ENCODE measurements at places on chromosomes 4 and X.

GRCh38 chrX:140141444-140142029, 176.2 kb upstream of the CXorf66 start:
- DNase-seq = peak; percentile 41

DNA sequence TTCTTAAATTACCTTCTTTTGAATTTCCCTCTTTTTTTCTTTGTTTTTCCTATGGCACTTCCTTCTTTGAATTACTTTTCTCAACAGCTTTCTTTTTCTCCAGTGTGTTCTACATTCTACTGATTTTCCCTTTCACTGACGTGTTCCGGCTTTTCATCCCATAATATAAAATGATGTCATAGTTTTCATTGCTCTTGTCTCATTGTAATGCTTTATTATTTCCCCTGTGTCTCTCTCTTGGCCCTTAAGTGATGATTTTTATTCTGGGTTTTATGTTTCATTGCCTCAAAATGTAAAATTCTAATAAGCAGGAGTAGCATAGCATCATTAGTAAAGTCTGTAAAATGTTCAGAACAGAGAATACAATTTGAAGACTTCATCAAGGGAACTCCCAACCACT, 299.3 kb downstream of the KCTD8 start:
- DNase-seq = no peak

DNA sequence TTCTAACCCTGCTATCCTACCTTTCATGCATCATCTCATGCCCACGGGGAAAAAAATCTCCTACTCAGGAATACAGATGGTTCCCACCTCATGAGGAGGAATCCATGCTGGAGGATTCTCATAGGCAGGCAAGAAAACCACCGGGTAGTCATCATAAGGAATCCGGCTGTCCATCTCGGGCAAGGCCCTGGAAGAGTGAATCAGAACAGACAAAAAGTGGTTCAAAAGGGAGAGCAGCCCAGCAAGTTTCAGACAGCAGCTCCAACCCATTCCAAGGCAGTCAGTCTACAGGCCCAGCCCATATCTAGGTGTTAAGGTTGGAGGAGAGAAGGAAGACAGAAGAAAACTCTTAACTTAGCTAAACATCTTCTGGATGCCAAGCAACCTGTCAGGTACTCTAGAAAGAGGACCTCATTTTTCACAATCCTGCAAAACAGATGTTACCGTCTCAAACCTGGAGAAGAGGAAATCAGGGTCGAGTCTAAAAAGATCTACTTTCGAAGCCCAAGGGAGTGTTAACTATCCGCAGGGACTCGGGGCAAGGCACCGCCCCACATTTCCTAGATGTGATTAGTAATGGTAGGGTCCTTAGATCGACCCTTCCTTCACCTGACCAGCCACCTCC, 447 bp downstream of the PDZD11 start:
- DNase-seq = no peak

- DNase-seq = no peak
These were observed 57.0 kb upstream of the RAP1GDS1 start for GRCh38 chr4:98204236-98204553.

- DNase-seq = no peak
These were observed 157.7 kb downstream of the SMIM20 start for GRCh38 chr4:26071688-26072087.

DNA sequence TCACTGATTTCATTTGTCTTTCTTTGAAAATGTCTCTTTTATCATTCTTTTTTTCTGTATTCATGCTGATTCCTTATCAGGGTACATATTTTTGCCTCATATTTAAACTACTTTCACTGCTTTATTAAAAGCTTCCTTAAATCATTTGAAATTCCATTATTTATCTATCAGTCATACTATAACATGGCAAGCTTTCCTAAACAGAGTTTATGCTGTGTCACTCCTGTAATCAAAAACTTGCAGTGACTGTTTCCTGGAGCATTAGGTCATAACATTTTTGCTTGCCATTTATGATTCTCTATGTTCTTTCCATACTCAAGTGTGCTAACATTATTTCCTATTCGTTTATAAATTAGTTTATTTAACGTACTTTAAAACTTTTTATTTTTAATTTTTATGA, 203.7 kb downstream of the BMPR1B start:
- no peak for DNase-seq

DNA sequence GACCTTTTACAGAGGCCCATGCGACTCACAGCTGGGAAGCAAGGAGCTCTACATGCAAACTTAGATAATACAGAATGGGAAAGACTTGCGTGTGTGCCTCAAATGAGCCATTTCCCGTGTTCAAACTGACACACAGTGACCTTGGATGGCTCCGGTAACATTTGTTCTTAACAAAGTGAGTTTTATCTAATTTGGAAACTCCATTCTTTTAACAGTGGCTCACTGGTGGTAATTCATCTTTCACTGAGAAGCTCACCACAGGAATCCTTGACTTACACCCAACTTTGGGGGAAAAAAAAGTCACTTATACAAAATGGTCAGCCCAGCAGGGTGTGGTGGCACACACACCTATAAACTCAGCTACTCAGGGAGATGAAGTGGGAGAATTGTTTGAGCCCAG, 190.6 kb downstream of the LDB2 start:
- DNase-seq = no peak

GRCh38 chr4:77332696-77333270, 175.8 kb downstream of the CCNG2 start:
- DNase-seq = peak; percentile 48

DNA sequence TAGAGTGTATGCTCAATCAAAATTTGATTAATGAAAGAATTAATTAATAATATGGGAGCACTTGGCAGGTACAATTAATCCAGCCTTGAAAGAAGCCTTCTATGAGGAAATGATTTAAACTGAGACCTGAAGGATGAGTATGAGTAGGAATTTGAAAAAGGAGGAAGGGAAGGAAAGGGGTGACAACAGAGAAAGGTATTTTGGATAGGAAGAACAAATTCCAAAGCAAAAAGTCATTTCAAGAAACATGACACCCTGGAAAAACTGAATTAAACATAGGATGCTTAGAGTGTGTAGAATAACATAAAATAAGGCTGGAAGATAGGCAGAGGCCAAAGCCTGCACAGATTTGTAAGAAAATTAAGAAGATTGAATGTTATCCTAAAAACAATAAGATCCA, 29.6 kb downstream of the PHOX2B start:
- DNase-seq = no peak

GRCh38 chrX:99073551-99073950, 1336.5 kb downstream of the PCDH19 start:
- no peak for DNase-seq

DNA sequence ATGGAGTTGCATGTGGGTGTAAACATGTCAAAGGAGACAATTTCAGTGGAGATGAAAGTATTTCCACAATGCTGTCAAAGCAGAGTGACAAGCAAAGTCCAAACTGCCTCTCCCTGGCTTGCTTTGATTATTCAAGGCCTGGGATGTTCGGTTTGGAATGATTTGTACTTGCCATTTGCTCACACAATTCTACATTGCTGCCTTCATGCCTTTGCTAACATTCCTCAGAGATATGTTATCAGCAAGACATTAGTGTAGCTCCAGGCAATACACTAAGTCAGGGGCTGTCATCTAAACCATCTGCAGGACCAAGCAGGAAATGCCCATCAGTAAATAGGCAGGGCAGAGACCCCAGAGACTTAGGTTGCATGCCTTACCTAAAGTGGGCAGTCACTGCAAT, 79.6 kb upstream of the C1QTNF7 start:
- DNase-seq = no peak

DNA sequence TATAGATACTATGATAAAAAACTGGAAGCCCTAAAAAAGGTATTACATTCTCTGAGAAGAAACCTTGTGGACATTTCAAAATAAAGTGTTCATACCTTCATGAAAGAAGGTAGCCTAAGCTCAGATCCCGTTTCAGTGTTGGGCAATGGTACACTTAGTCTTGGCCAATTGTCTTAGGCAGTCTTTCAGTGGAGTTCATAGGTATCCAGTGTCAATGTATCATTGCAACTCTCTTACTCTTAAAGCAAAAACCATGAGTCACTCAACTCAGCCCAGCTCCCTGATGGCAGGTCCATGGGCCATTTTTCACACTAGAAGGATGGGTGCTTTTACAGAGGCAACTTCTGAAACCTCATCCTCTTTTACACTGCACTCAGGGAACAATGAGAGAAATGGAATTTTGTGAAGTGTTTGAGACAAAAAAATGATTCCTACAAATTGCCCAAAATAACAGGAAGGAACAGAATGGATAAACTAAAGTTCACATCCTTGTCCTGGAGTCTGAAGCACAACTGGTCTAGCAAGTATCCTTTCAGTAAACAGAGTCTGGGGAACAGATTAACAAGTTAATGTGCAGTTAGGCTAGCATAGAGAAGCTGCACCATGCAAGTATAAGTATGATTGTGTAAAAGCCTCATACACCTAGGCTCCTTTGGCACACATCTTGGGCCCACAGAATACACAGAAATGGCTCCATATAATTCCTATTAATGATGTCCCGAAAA, 7.0 kb upstream of the ZNF827 start:
- DNase-seq = no peak

DNA sequence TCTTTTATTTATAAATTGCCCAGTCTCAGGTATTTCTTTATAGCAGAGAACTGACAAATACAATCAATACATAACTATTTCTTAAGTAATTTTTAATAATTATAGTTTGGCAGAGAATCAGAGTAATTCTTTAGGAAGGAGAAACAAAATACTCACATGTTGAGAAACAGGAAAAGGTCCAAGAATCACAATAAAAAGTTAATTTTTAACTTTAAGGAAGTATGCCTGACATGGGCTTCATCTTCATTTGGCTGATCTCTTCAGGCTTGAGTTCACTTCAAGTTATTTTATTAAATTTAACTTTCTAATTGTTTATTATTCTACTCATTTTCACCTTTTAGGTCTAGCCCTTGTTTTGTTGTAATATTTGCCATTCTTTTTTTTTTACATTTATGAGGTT, 36.1 kb upstream of the RNF150 start:
- DNase-seq = no peak

DNA sequence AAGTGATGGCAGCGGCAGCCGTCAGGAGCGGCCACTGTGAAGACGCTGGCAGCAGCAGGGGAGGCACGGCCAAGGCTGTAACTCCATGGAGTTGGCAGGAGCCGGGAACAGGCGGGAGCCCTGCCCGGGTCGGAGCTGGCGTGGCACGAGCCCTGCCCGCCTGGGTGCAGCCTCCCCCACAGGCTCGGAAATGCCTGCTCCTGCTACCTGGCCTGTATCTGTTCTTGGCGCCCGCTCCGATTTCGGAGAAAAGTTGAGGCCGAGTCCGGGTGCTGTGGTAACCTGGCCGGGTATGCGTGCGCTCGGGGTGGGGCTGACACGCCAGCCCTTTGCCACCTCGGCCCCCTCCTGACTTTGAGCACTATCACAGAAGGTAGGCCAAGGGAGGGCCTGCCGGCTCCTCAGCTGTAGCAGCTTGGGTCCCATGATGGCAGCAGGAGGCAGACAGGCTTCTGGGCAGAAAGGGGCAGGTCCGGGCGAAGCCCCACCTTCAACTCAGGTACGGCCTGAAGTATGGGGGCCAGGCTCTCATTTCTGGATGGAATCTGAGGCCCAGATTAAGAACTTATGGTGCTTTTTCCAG, 51.2 kb upstream of the SHISA3 start:
- peak; percentile 10 for DNase-seq

DNA sequence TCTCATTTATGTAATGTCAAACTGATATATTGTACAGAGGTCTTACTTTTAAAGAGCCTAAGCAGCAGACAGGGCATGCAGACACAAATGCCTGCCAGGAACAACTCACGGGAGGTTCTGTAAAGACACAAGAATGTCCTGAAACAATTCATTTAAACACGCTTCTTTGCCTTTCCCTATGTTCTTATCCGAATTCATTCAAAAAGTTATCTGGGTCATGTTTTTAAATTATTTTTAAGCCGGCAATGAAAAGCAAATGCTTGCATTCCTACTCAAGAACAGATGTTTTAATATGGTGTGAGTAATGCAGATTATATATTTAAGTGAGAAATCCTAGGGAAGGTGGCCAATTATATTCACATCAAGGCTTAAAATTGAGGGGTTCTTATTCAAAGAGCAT, 192.6 kb downstream of the PDGFC start:
- no peak for DNase-seq

DNA sequence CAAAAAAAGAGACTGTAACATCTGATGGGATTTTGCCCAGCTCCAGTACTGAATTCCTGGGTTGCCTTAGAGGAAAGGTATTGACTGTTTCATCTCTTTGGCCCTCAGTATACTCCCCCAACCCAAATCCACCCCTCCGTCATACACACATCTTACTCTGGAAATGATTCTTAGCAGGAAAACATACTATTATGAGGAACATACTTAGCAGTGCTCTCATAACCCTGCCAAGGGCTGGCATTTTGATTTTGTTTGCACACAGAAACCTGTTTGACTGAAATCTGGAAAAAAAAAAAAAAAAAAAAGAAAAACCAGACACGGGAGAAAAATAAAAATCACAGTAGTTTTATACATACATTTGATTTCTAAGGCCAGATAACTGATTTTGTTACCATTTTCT, 19.4 kb upstream of the AR start:
- no peak for DNase-seq

DNA sequence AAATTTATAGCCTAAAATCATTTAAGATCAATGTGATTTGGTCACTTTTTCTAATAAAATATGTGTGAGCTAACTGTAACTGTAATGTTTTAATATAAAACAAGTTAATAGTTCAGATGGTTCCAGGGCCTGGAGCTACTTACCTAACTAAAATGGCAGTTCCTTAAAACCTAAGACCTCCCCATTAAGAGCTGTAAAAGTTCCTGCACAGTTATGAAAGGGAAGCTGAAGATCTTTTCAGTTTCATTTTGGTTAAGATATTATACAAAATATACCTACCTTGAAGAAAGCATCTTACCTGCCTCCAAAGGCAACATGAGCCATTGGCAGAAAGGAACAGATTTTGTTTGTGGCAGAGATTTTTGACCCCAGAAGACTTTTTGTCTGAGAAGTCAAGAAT, 30.1 kb downstream of the HPF1 start:
- no peak for DNase-seq

GRCh38 chr4:15833801-15834200, 55.7 kb downstream of the CD38 start:
- no peak for DNase-seq

DNA sequence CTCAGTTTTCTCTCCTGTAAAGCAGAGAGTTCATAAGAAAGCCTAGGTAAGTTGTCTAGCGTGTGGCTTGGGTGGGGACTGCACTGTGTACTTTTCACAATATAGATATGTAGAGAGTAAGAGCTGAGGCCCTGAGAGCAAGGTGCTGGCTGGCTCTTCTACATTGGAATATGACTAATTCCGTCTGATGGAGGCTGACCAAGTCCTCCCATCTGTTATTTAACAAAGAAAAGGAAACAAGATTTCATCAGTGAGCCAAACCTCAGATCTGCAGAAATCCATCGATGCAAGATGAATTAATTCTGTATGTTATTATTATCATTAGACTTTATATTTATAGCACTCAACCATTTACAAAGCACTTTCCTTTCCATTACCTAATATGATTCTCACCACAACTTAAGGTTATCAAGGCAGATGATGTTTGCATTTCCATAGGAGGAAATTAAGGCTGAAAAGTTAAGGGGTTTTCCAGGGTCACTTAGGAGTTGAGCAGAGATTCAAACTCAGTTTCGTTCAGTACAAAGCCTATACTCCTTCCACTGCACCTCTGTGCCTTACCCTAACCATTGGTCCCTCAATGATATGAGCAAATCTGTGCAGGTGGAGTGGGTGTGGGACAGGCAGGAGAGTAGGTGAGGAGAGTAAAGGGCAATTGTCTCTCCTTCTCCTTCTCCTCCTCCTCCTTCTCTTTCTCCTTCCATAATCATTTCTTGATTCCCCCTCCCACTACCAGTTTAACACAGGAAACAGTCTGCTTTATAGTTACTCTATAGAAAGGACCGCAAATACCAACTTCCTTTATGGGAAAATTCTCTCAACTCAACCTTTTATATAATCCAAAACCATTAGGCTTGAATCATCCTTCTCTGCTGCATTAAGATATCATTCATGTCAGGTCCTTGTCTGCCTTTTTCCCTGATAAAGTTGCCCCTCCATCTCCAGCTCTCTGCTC, 27.6 kb upstream of the SRD5A3 start:
- no peak for DNase-seq
